ENCODE measurements at places on chromosomes 6 and 20.

DNA sequence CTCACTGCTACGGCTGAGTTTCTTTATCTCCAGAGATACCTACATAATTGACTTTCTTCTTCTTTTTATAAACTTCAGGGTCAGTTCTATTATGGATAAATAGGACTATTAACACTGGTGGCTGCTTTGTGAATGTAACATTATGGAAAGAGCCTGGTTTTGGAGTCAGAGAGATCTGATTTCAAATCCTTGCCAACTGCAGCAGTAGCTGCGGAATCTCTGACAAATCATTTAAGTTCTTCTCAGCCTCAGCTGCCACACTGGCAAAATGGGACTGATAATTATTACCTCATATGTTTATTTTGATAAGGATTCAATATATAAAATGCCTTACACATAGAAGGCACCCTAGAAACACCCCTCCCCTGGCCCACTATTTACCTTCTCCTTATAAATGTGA, 160.5 kb downstream of the BACH2 start:
- no peak for DNase-seq

- no peak for DNase-seq
Measured at GRCh38 chr6:46706464-46706863, 18.8 kb downstream of the TDRD6 start.

DNA sequence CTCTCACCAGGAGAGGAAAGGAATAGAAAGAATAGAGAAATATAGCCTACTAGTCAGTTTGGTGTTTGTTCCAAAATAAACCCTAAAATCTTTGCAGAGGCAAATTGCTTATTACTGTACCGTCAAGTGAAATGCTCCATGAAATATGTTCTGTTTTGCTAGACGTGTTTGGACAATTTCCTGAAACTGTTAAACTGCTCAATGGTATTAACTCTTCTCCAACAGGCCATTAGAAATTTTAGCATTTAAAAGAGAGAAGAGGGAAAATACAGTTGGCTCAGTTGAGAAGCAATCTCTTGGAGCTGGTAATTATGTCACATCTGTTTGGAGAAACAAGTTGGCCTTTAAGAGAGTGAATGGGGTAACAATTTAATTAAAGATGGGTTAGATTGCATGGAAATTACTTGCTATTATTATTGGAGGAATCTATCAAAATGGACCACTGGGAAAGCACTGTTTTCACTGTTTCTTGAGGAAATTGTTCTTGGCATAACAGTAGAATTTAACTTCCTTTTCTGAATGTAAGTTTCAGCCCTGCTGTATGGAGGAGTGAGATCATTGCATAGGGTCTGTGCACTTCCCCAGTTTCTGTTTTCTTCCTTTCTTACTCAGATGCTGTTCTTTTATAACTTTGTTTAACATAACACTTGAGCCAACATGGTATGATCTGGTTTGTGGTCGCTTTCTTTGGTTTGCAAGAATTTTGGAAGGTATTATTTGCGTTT, 373.6 kb downstream of the PLCB1 start:
- DNase-seq, result no peak

- no peak for DNase-seq
Measured at GRCh38 chr6:20175810-20176410, 36.4 kb downstream of the MBOAT1 start.

GRCh38 chr6:69888482-69889233, 22.3 kb downstream of the COL19A1 start:
- DNase-seq, result no peak

All from stimulated activated CD4-positive, alpha-beta T cell treated with anti-CD3 and anti-CD28 coated beads, Interleukin-1b, Interleukin-23, amount 100 ng/mL, for 24 hours (primary cell).